ENCODE measurements at places on chromosomes 2 and 18.
A peak's percentile ranks its signal among the peaks of the same experiment; 100 is the strongest.

GRCh38 chr2:203887677-203888076 lies 20.1 kb downstream of the CTLA4 start:
- H3K27me3 ChIP-seq, result no peaks in the 10 kb centered on the region
- peak; percentile 53 for DNase-seq
- no peak overlapping the region for H3K4me3 ChIP-seq
- no peak overlapping the region for H3K27ac ChIP-seq
- H3K4me1 ChIP-seq, result no peaks in the 10 kb centered on the region
- no peaks in the 10 kb centered on the region for H3K36me3 ChIP-seq

GRCh38 chr2:151200844-151201243 lies 60.8 kb downstream of the RBM43 start:
- H3K4me1 ChIP-seq, result no peaks in the 10 kb centered on the region
- H3K4me3 ChIP-seq, result no peak overlapping the region
- no peak overlapping the region for H3K27ac ChIP-seq
- no peaks in the 10 kb centered on the region for H3K27me3 ChIP-seq

GRCh38 chr2:44777537-44777936 lies 164.0 kb upstream of the SIX3 start:
- peak; percentile 70 for DNase-seq
- no peaks in the 10 kb centered on the region for H3K27me3 ChIP-seq
- peaks cover 27% of the 10 kb centered on the region for H3K4me1 ChIP-seq
- no peak overlapping the region for H3K4me3 ChIP-seq

DNA sequence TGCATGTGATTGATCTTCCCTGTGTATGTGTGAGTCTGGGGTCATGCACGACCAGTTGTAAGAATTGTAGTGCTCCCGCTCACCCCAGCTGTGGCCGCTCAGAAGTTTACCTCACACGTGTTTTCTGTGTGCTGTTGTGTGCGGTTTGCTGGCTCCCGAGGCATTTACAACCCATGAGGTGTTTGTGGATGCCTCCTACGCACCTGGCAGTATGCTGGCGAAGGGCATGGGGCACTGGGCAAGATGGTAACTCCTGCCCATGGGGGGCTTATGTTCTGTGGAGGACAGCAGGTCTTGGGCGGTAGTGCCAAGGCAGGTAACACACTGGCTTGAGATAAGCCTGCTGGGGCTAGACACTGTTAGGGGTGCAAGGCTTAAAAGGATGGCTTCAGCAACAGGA lies 102.6 kb upstream of the HS6ST1 start:
- H3K4me1 ChIP-seq, result peaks cover 7% of the 10 kb centered on the region
- H3K27ac ChIP-seq, result no peak overlapping the region

DNA sequence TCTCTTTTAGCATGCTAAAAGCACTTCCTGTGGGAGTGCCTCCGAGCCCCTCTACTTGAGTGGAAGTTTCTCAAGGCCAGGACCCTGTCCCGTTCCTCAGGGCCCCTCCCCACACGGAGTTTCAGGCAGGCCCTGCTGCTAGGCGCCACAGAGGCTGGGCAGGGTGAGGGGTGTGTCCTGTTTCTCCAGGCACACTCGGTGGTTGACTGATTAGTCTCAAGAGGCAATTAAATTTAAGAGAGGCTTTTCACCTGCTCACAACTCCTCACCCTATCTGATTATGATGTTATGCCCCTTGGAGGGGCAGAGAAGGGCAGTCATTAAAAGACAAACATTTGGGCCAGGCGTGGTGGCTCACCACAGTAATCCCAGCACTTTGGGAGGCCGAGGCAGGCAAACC lies 160.8 kb upstream of the HAAO start:
- DNase-seq, result no peak
- H3K4me1 ChIP-seq, result peaks cover 41% of the 10 kb centered on the region
- H3K4me3 ChIP-seq, result no peak overlapping the region
- peak overlapping the region; percentile 2 for H3K27ac ChIP-seq

GRCh38 chr2:149904352-149905175 lies 317.0 kb upstream of the MMADHC start:
- no peaks in the 10 kb centered on the region for H3K27me3 ChIP-seq
- no peak overlapping the region for H3K27ac ChIP-seq
- no peak overlapping the region for H3K4me3 ChIP-seq
- DNase-seq, result no peak

GRCh38 chr2:206159346-206160124 lies at the start of the genes EEF1B2 and NDUFS1:
EEF1B2 (plus strand) TSS chr2:206159895; CDS start chr2:206159980, 85 bp downstream.
NDUFS1 (minus strand) TSS chr2:206159444; CDS start chr2:206153678, 5,766 bp downstream.
- peak; percentile 99 for DNase-seq
- H3K27me3 ChIP-seq, result no peaks in the 10 kb centered on the region
- peak within 1 kb of the TSS; percentile 94 for H3K27ac ChIP-seq
- H3K4me3 ChIP-seq, result peak within 1 kb of the TSS; percentile 78
- H3K4me1 ChIP-seq, result peaks cover 62% of the 10 kb centered on the region

DNA sequence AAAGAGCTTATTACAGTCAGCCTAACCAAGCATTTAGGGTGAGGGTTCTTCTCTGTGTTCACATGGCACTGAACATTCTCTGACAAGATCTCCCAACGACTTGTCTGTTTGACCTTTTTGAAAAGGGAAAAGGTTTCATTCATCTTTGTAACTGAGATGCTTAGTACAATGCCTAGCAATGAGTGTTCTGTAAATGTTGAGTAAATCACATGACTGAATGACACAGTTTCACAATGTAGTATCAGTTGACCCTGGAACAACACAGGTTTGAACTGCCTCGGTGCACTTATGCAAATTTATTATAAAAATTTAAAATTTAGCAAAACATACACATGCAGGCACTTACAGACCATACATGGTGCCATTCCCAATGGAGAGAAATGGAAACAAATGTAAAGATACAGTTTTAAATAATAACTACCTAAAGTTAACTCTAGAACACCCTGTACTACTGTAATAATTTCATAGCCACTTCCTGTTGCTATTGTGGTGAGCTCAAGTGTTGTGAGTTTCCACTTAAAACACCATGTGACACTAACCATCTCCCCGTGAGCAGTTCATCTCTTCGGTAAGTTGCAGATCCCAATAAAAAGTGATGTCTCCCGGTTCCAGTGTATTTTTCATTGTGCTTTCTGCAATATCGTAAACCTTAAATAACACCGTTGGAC lies 34.1 kb upstream of the VWC2L start:
- H3K4me1 ChIP-seq, result no peaks in the 10 kb centered on the region
- H3K27me3 ChIP-seq, result no peaks in the 10 kb centered on the region
- H3K27ac ChIP-seq, result no peak overlapping the region
- no peak for DNase-seq

GRCh38 chr2:236884569-236885175 lies 201.0 kb upstream of the COPS8 start:
- no peak for DNase-seq
- H3K4me3 ChIP-seq, result no peak overlapping the region
- H3K36me3 ChIP-seq, result no peaks in the 10 kb centered on the region
- H3K27me3 ChIP-seq, result no peaks in the 10 kb centered on the region

DNA sequence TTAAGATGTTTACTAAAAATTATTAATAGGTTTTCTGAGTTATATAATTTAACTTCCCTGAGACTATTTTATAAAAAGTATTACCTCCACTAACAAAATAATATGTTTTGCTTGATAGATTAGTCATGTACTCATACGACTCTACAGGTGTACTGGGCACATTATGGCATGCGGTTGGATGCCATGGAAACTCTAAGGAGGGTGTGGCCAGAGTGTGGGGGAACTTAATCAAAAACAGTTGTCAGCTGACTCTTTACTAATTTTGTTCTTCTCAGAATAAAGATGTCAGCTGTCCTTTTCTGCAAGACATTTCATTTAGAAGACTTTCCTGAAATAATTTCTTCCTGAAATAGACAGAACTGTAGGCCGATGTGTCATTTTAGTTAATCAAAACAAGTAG lies 228.3 kb upstream of the SIX3 start:
- H3K27ac ChIP-seq, result no peak overlapping the region
- no peaks in the 10 kb centered on the region for H3K27me3 ChIP-seq
- no peak for DNase-seq
- H3K4me1 ChIP-seq, result no peaks in the 10 kb centered on the region
- no peaks in the 10 kb centered on the region for H3K36me3 ChIP-seq
- H3K4me3 ChIP-seq, result no peak overlapping the region

DNA sequence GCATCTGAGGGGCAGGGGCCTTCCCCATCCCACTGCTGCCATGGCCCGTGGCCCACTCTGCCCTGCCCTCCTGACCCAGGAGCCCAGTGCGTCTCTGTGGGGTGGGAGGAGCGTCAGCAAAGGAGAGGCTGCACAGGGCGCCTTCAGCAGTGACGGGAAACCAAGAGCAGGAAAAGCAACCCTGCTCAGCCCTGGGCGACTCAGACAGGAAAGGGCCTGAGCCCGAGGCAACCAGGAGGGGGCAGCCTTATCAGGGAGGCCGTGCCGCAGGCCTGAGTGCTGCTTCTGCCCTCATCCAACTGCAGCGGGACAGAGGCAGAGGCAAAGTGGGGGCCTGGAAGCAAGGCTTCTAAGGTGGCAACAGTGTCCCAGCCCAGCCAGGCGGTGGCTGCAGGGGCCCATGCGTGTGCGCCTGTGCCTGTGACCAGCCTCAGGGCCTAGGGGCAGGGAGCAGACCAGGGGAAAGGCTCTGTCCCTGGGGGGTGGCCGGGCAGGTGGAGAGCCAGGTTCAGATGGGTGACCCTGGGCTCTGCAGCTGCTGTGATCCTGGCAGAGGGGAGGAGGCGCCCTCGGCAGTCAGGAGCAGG lies 23.3 kb upstream of the ALPI start:
- H3K4me3 ChIP-seq, result no peak overlapping the region
- no peaks in the 10 kb centered on the region for H3K4me1 ChIP-seq
- H3K27me3 ChIP-seq, result peaks cover 9% of the 10 kb centered on the region
- H3K27ac ChIP-seq, result no peak overlapping the region

GRCh38 chr2:187057466-187057865 lies 208.5 kb upstream of the ZSWIM2 start:
- H3K4me1 ChIP-seq, result no peaks in the 10 kb centered on the region
- H3K36me3 ChIP-seq, result no peaks in the 10 kb centered on the region
- no peak overlapping the region for H3K4me3 ChIP-seq
- no peaks in the 10 kb centered on the region for H3K27me3 ChIP-seq

DNA sequence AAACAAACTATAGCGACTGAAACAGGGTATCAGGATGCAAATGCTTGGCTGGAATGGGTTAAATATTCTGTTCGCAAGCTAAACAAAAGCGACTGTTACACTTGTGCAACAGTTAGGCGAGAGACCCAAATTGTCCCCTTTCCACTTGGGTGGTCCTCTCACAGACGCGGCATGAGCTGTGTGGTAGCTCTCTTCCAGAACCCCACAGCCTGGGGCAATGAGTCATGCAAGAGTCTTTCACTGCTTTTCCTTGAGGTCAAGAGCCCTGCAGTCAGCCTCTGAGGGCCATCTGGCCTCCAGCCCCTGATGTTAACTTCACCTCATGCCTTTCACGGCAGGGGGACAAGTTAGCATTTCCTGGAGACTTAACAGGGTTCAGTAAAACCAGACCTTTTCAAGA lies 25.7 kb downstream of the SULT1C4 start:
- H3K27me3 ChIP-seq, result no peaks in the 10 kb centered on the region
- no peak for DNase-seq
- no peak overlapping the region for H3K27ac ChIP-seq
- H3K36me3 ChIP-seq, result no peaks in the 10 kb centered on the region
- H3K4me3 ChIP-seq, result no peak overlapping the region

GRCh38 chr2:104444392-104444791 lies 409.5 kb upstream of the POU3F3 start:
- no peak for DNase-seq
- no peaks in the 10 kb centered on the region for H3K4me1 ChIP-seq
- H3K27ac ChIP-seq, result no peak overlapping the region
- no peaks in the 10 kb centered on the region for H3K36me3 ChIP-seq
- H3K4me3 ChIP-seq, result no peak overlapping the region

- no peaks in the 10 kb centered on the region for H3K4me1 ChIP-seq
- H3K36me3 ChIP-seq, result no peaks in the 10 kb centered on the region
- no peaks in the 10 kb centered on the region for H3K27me3 ChIP-seq
- H3K27ac ChIP-seq, result no peak overlapping the region
- DNase-seq, result no peak
Measured at GRCh38 chr18:56541340-56541739, 97.1 kb downstream of the TXNL1 start.

- no peak for DNase-seq
- H3K27ac ChIP-seq, result no peak within 1 kb of the TSS
- H3K27me3 ChIP-seq, result no peaks in the 10 kb centered on the region
Measured at GRCh38 chr2:210556329-210556980, at the start of gene CPS1. CPS1 (plus strand) TSS chr2:210556599; CDS start chr2:210556734, 135 bp downstream.

- H3K27me3 ChIP-seq, result no peaks in the 10 kb centered on the region
- no peaks in the 10 kb centered on the region for H3K4me1 ChIP-seq
- no peak overlapping the region for H3K4me3 ChIP-seq
- H3K27ac ChIP-seq, result no peak overlapping the region
Measured at GRCh38 chr2:214436470-214436869, 25.6 kb downstream of the VWC2L start.

GRCh38 chr18:73724958-73725357 lies 422.7 kb downstream of the FBXO15 start:
- H3K27me3 ChIP-seq, result no peaks in the 10 kb centered on the region
- no peaks in the 10 kb centered on the region for H3K36me3 ChIP-seq
- no peak overlapping the region for H3K27ac ChIP-seq
- H3K4me3 ChIP-seq, result no peak overlapping the region
- H3K4me1 ChIP-seq, result no peaks in the 10 kb centered on the region
